Dermis blood vessel endothelial cell (primary cell): ENCODE measurements at places on chromosomes 7 and 10.

- peak; percentile 46 for DNase-seq
These were observed 1.5 kb upstream of the CALHM3 start for GRCh38 chr10:103480521-103480920.

GRCh38 chr10:110486680-110487410 is 10.9 kb upstream of the DUSP5 start:
- no peak for DNase-seq

DNA sequence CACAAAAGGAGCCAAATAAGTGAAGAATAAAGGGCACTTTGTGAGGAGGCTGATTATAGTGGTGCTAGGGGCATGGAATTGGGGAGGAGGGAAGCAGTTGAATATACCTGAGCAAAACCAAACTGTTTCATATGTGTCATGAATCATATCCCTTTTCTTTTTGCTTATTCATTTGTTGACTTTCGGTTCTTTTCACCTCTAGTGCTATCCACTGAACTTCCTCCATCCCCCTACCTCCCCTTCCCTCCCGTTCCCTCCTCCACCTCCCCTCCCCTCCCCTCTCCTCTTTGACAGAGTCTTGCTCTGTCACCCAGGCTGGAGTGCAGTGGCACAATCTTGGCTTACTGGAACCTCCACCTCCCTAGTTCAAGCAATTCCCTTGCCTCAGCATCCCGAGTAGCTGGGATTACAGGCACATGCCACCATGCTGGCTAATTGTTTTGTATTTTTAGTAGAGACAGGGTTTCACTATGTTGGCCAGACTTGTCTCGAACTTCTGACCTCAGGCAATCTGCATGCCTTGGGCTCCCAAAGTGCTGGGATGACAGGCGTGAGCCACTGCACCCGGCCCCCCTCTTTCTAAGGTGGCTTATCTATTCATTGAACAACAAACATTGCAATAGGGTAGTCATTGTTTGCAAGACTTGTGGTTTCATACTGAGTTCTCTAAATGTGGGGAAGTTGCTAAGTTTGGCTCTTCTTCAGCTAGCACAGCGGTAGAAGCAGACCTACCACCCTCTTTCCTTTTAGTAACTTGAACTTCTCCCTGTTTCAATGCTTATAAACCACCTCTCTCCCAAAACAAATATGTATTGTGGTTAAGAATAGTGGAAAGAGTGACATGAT is 150.4 kb upstream of the PRPS1L1 start:
- no peak for DNase-seq

DNA sequence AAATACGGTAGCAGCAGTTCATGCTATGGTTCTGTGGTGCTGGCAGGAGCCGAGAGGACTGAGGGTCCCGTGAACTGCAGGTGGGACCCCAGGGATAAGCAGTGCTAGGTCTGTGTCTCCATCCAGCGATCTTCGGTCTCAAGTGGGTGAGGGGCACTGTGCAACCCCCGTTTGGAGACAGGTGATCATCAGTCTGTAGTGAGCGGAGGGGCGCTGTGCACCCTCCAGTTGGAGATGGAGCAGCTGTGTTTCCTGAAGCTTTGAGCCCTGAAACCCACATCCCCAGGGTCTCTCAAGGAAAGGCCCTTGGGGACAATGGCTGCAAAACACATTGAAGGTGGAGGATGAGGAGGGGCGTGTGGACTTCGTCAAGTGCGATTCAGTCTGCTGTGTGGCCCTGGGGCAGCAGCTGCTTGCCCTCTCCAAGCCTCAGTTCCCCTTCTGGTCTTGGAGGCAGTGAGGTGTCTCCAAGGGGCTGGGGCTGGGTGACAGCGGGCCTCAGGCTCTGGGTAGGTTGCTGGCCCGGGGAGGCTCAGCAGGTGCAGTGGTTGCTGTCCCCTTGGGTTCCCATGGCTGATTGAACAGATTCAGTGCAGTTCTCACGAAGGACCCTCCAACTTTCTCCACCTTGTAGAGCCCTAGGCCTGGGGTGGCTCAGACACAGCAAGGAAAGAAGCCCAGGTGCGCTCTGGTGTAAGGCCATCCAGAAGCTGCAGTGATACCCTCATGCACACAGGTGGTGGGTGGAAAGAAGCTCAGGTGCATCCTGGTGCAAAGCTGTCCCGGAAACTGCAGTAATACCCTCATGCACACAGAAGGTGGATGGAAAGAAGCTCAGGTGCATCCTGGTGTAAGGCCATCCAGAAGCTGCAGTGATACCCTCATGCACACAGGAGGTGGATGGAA is 160.6 kb downstream of the ADARB2 start:
- no peak for DNase-seq

DNA sequence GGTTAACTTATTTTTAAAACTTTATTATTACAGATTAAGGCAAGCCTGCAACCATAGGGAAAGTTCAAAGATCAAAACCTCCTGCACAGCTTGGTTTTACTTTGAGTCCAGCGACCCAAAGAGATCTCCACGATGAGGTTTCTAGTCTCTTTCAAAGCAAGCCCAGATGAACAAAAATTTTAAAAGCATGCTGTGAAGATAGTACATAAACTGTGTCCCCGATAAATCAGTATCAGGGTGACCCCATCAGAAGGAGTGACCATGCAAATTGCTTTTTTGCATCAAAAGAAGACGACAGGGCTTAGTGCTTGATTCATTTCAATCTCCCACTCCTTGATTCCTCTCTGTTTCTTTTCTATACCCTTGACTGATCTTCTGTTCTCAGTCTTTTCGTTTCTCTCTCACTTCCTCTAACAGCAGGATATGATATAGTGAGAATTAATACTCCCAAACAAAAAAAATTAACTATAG is 16.0 kb upstream of the DNTT start:
- no peak for DNase-seq

DNA sequence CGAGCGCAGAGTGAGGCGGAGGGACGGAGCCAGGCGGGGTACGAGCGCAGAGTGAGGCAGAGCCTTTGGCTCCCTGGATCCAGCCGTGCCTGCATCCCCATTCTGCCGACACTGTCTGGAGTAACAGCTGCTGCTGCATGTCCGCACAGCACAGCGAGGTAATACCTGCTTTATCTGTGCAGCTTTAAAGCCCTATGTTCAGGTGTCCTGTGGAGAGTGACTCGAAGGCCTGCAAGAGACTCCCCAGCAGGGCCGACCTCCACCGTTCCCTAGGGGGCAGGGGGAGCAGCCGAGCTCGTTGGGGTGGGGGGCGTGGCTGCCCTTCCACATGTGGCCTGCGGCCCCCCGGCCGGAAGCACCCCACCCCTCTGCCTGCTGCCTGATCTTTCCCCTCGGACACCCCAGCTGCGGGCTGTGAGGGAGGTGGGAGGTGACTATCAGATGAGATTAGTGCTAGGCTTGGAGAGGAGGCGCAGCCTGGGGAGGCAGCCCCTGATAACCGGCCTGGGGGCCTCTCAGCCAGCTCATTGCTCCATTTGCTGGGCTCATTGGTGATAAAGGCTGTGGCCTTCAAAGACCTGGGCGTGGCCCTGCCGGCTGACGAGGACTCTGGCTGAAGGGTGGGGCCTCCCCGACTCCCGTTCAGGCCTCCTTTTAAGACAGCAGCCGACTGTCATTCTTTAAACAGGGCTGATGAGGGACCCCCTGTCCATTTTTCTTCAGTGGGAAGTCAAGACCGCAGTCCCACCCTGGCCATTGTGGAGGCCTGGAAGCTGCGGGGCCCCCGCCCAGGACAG is 8.0 kb downstream of the VENTX start:
- DNase-seq, result no peak

DNA sequence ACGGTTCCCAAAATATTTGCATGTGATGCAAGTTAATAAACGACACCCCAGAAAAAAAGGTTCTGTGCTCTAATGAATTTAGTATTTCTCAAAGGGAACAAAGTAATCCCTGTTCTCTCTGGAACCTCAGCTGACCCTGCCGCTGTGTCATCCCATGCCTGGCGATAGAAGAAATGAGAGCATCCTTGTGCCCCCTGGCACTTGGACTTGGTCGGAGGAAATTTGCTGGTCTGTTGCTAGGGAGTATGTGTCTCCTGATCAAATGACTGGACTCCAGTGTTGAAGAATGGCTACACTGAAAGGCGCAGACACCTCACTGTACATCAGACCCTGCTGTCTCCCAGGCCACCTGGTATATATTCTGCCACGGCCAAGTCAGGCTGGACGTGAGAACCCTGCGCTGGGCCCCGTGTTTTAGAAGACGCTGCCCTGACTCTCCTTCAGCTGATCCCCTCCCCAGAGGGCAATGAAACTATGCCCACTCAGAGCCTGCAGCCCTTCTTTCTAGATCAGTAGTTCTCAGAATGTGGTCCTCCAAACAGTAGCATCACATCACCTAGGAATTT is 67.2 kb downstream of the THNSL1 start:
- DNase-seq, result no peak

GRCh38 chr10:36621346-36621745 is 504.1 kb upstream of the ANKRD30A start:
- DNase-seq, result no peak

GRCh38 chr7:36045830-36046341 is 107.2 kb upstream of the EEPD1 start:
- no peak for DNase-seq

DNA sequence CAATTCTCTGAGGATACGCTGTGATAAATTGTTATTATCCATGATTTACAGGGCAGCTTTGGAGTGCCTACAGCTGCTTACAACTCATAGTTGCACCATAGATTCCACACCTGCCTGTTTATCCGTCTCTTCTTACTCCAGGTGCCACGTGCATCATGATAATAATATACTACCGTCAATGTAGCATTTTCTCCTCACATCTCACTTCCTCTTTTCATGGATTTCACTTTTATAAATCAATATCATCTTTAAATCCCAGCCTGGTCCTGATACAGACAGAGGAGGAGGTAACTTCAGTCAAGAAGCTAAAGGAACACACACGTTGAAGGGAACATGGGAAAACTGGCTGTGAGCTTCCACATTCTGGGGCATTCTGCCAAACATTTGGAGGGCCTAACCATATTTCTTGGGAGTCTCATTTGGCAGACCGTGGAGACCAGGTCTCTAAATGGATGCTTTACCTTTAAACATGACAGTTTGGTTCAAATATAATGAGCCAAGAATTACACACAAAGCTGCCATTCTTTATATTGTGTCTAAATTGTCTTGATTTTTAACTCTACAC is 2.4 kb downstream of the CH25H start:
- no peak for DNase-seq

GRCh38 chr10:132928261-132928660 is 14.1 kb downstream of the CFAP46 start:
- DNase-seq, result no peak

- no peak for DNase-seq
These were observed 69.4 kb downstream of the MCMBP start for GRCh38 chr10:119803264-119803663.

DNA sequence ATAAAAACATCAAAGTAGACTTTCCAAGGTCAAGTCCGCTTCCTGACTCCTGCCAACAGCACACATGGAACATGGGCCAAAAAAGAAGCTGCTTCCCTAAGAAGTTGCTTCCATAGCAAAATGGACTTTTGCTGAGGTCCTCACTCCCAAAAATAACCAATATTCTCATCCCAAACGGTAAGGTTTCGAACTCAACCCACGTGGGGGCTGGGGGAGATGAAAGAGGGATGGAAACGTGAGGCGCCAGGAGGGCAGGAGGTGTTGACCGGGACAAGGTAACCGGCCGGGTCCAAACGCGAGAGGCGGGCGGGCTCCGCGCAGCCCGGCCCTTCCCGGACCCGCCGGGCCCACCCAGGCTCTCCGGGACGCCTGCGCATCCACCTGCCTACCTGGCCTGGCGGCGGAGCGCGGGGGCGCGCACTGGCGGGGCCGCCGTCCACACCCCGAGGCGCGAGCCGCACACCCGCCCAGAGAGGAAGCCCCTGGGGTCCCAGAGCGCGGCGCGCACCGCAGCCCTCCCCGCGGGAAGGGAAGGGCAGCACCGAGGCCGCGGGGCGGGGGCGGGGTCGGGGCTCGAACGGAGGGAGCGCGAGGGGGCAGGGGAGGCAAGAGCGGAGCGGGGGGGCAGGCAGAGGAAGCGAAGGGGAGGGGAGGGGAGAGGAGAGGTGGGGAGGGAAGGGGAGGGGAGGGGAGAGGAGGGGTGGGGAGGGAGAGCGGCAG is 742 bp downstream of the LMBR1 start:
- peak; percentile 41 for DNase-seq

- no peak for DNase-seq
These were observed 67.3 kb downstream of the SPDYE5 start for GRCh38 chr7:75559355-75559975.

DNA sequence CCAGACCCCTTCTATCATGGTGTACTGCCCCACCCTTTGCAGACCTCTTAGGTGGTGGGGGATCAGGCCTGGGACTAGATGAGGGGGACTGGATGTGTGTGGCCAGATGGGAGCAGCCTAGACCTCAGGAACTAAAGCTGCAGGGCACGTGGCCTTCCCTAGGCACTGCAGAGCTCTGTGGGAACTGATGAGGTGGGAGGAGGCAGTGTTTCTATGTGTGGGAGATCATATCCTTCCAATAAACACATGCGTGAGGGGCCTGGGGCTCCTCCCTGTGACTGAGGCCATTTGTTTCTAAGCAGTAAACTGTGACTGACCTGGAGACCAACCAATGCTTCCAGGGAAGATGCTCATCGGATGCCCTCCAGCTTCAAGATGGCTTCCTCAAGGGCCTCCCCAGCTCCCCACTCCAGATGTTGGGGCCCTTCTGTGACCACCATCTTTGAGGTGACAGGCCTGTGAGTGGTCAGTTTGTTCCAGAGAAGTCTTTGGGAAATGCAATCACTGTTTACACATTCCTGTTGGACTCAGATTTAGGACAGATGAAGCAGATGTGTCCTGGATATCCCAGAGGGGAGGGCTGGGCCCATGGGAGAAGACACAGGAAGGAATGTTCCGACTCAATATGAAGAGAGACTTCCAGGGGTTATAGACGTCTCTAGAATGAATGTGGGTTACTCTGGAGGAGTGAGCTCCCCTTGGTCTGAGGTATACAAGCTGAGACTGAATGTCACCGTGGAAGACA is 23.6 kb upstream of the ZCCHC24 start:
- DNase-seq, result no peak

GRCh38 chr10:69732147-69732825 is 69.4 kb upstream of the COL13A1 start:
- no peak for DNase-seq

GRCh38 chr7:91182819-91183764 is 81.1 kb upstream of the FZD1 start:
- DNase-seq, result peak; percentile 76

- DNase-seq, result no peak
These were observed 732.9 kb upstream of the LRRN3 start for GRCh38 chr7:110358028-110358427.

GRCh38 chr7:2663121-2663886 is 24.7 kb upstream of the AMZ1 start:
- peak; percentile 67 for DNase-seq

DNA sequence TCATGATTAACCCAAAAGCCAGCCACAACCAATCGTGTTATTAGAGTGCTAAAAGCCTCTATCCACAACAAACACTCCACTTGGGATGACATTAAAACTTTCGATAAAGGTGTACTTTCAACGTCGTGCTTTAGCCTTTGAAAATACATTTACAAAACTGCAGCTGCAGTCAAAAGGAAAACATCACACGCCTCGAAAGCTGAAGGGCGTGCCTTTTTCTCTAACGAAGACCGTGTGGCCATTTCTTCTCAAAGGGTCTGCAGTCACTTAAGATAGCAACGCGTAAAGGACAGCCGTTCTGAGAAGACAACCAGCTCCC is 1.1 kb downstream of the ARHGAP12 start:
- DNase-seq, result no peak
